ENCODE measurements at places on chromosomes 5 and 9. TPM values are rescaled to one million over a fixed set of nuclear protein-coding genes. Genes with fewer than 3 reads are reported as not detected.
A peak's percentile ranks its signal among the peaks of the same experiment; 100 is the strongest.

DNA sequence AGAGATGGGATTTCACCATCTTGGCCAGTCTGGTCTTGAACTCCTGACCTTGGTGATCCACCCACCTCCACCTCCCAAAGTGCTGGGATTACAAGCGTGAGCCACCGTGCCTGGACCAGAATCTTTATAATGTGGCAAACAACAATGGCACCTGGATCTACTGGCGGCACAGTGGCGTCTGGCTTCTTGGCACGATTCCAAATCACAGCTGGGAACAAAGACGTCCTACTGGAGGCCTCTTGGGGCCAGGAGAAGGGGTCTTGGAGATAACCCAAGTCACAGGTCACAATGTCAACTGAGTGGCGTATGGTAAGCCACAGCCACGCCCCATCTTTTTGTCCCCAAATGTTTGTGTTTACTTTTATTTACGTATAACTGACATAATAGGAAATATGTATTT, 77.8 kb upstream of the RAPGEF1 start:
- H3K4me3 ChIP-seq, result no peak overlapping the region
- no peak for DNase-seq
- H3K4me1 ChIP-seq, result no peaks in the 10 kb centered on the region
- no peaks in the 10 kb centered on the region for H3K36me3 ChIP-seq
- H3K27me3 ChIP-seq, result no peaks in the 10 kb centered on the region

DNA sequence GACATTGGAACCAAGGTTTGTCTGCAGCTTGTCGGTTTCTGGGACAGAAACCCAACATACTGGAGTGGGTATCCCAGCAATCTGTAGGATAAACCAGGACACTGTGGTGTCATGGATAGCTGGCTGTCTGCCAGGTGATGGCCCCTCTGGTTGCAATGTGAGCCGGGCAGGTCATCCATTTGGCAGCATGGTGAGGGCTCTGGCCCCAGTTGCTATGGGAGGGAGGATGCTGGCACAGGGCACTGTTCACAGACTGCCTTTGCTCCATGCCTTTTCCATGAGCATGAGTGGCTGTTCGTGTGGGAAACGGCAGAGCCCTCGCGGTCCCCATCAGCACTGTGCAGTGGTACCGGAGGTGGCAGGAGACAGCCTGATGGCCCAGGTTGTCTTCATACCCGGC, 6.4 kb downstream of the S1PR3 start:
- H3K4me3 ChIP-seq, result no peak overlapping the region
- no peak overlapping the region for H3K27ac ChIP-seq
- H3K36me3 ChIP-seq, result no peaks in the 10 kb centered on the region
- peaks cover 5% of the 10 kb centered on the region for H3K4me1 ChIP-seq
- DNase-seq, result no peak
- H3K27me3 ChIP-seq, result no peaks in the 10 kb centered on the region

- H3K27me3 ChIP-seq, result no peaks in the 10 kb centered on the region
- peaks cover 67% of the 10 kb centered on the region for H3K36me3 ChIP-seq
- no peaks in the 10 kb centered on the region for H3K4me1 ChIP-seq
- H3K4me3 ChIP-seq, result no peak overlapping the region
- peak overlapping the region; percentile 60 for H3K27ac ChIP-seq
- DNase-seq, result peak; percentile 95
Observed at GRCh38 chr5:157328277-157328912, 62.5 kb downstream of the CYFIP2 start.

GRCh38 chr9:31776471-31776870, 608.0 kb upstream of the ACO1 start:
- H3K27me3 ChIP-seq, result no peaks in the 10 kb centered on the region
- H3K27ac ChIP-seq, result no peak overlapping the region
- no peaks in the 10 kb centered on the region for H3K4me1 ChIP-seq
- DNase-seq, result no peak
- no peaks in the 10 kb centered on the region for H3K36me3 ChIP-seq

GRCh38 chr5:173056783-173057061, 570 bp downstream of the CREBRF start:
- no peaks in the 10 kb centered on the region for H3K36me3 ChIP-seq
- peak overlapping the region; percentile 99 for H3K27ac ChIP-seq
- peak overlapping the region; percentile 99 for H3K4me3 ChIP-seq
- DNase-seq, result no peak

DNA sequence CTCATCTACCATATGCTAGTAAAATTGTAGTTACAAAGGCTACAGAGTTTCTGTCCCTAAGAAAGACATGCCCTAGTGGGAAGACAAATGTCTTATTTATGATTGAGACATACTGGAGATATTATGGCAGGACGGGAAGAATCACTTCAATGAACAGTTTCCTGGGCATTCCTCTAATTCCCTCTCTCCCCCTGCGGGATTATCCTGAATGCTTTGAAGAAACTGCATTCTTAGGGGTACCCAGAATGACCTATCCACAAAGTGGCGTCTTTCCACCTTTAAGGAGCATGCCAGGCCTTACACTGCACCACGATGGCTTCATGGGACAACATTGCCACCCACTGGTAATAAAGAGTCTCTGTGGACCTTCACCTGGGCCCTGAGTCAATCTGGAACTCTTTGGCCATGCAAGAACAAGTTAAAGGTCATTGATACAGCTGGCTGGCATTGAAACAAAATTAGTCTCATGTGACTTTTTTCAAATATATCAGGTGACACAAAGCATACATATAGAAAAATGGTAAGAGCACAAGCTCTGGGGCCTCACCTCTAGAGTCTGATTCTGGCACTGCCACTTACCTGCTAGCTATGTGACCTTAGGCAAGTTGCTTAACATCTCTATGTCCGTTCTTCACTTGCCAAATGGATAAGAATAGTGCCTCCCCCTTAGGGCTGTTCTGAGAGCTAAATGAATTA, 32.0 kb downstream of the ANKRD55 start:
- H3K4me1 ChIP-seq, result no peaks in the 10 kb centered on the region
- no peak overlapping the region for H3K27ac ChIP-seq
- H3K36me3 ChIP-seq, result no peaks in the 10 kb centered on the region
- peak; percentile 91 for DNase-seq

DNA sequence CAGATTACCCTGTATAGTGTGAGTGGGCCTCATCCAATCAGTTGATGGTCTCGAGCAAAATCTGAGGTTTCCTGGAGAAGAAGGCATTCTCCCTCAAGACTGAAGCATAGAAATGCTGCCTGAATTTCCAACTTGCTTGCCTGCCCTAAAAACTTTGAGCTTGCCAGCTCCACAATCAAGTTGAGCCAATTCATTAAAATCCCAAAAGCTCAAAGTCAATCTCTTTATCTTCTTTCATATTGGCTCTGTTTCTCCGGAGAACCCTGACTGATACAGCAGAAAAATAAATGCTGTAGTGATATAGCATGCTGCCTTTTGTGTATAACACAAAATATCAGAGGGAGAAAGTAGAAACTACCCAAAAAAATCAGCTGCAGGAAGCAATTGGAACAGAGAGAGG, 72.5 kb upstream of the NMUR2 start:
- H3K27ac ChIP-seq, result no peak overlapping the region
- no peak for DNase-seq
- H3K27me3 ChIP-seq, result no peaks in the 10 kb centered on the region

DNA sequence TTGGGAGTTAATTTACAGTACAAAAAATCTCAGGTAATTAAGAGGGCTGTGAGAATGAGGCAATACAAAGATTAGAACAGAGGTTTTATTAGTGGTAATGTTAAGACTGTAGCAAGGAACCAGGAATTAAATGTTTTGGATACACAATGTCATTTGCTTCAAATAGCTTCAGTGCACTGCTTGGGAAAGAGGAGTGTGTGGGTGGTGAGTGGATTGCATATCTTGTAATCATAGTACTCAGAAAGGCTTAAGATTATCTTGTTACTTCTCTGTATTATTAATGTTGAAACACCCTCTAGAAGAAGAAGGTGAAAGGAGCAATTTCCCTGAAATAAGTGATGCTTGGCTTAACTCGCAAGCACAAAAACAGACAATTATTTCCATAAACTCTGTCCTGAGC, 21.0 kb upstream of the TBCA start:
- no peak overlapping the region for H3K4me3 ChIP-seq
- H3K27ac ChIP-seq, result no peak overlapping the region
- no peaks in the 10 kb centered on the region for H3K4me1 ChIP-seq

GRCh38 chr5:95130941-95131340, 154.0 kb downstream of the MCTP1 start:
- H3K27ac ChIP-seq, result no peak overlapping the region
- no peak for DNase-seq
- H3K27me3 ChIP-seq, result no peaks in the 10 kb centered on the region

DNA sequence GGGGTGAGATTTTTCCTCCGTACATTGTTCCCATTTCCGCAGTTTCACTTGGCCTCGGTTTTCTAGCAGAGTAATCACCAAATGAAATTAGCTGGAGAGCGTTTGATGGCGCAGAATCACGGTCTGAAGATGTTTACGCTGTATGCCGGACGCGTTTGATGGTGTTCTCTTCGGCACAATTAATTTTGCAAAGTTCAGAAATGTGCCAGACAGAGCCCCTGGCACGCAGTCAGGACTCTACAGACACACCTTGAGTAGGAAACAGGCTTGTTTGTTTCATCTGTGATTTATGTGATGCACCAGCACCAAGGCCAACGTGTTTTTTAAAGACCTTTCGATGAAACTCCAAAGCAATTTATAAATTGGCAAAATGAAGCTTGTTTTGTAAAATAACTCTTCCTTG, 863 bp upstream of the LIFR start:
- no peaks in the 10 kb centered on the region for H3K36me3 ChIP-seq
- peak overlapping the region; percentile 91 for H3K27ac ChIP-seq
- H3K4me1 ChIP-seq, result peaks cover 15% of the 10 kb centered on the region
- H3K27me3 ChIP-seq, result no peaks in the 10 kb centered on the region
- H3K4me3 ChIP-seq, result peak overlapping the region; percentile 87
- no peak for DNase-seq

- H3K4me1 ChIP-seq, result peaks cover 5% of the 10 kb centered on the region
- H3K27me3 ChIP-seq, result no peaks in the 10 kb centered on the region
- no peak for DNase-seq
Observed at GRCh38 chr5:142688281-142688989, 2.5 kb upstream of the FGF1 start.

DNA sequence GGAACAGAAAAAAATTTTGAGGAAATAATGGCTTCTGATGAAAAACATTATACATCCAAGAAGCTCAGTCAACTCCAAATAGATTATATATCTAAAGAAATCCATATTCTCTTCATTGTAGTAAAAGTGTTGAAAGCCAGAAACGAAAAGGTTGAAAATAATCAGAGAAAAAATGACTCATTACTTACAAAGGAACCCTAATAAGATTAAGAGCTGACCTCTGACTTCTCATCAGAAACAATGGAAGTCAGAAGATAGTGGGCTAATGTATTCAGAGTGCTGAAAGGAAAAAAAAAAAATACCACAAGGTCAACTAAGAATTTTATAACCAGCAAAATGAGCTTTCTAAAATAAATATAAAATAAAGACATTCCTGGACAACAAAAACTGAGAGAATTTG, 60.0 kb downstream of the HSD17B4 start:
- peaks cover 21% of the 10 kb centered on the region for H3K36me3 ChIP-seq
- no peak overlapping the region for H3K4me3 ChIP-seq
- no peaks in the 10 kb centered on the region for H3K27me3 ChIP-seq

DNA sequence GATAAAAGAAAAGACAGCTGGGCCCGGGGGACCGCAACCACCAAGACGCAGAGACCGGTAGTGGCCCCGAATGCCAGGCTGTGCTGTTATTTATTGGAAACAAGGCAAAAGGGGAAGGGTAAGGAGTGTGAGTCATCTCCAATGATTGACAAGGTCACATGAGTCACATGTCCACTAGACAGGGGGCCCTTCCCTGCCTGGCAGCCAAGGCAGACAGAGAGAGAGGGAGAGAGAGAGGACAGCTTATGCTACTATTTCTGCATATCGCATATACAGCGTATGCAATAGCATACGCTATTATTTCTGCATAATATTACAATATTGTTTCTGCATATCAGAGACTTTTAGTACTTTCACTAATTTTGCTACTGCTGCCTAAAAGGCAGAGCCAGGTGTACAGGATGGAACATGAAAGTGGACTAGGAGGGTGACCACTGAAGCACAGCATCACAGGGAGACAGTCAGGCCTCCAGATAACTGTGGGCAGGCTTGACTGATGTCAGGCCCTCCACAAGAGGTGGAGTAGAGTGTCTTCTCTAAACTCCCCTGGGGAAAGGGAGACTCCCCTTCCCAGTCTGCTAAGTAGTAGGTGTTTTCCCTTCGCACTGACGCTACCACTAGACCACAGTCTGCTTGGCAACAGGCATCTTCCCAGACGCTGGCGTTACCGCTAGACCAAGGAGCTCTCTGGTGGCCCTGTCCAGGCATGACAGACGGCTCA, 50.3 kb downstream of the RFX3 start:
- H3K4me1 ChIP-seq, result no peaks in the 10 kb centered on the region
- H3K36me3 ChIP-seq, result no peaks in the 10 kb centered on the region
- H3K4me3 ChIP-seq, result no peak overlapping the region
- no peak overlapping the region for H3K27ac ChIP-seq
- H3K27me3 ChIP-seq, result no peaks in the 10 kb centered on the region

DNA sequence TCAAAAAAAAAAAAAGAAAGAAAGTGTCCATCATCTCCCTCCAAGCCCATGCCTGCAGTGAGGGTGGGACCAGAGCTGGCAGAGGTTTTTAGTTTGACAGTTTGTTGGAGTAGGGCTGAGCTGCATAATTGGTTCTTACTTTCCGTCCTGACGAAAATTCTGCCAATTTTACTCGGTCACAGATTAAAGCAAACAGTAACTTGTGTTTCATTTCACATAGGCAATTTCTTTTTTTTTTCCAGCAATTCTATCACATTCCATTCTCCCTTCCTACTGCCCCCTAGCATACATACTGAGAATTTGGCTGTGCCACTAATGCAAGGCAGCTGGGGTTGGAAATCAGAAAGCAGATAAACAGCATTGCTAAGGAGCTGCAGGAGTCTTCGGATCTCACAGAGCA, 132.4 kb downstream of the FRMD3 start:
- no peaks in the 10 kb centered on the region for H3K27me3 ChIP-seq
- no peaks in the 10 kb centered on the region for H3K36me3 ChIP-seq
- H3K4me3 ChIP-seq, result no peak overlapping the region

GRCh38 chr5:141814064-141814964, 63.9 kb downstream of the PCDH1 start:
- no peaks in the 10 kb centered on the region for H3K36me3 ChIP-seq
- peaks cover 36% of the 10 kb centered on the region for H3K27me3 ChIP-seq
- H3K4me3 ChIP-seq, result no peak overlapping the region
- DNase-seq, result peak; percentile 70

DNA sequence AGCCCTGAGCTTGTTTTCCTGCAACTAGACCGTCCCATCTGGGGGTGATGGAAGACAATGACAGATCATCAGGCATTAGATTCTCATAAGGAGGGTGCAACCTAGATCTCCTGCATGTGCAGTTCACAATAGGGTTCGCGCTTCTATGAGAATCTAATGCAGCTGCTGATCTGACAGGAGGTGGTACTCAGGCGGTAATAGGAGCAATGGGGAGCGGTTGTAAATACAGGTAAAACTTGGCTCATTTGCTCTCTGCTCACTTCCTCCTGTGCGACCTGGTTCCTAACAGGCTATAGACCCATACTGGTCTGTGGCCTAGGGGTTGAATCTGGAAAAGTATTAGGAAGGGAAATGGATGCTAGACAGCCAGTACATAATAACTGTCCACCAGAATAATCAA, 39.7 kb downstream of the PTTG1 start:
- no peaks in the 10 kb centered on the region for H3K4me1 ChIP-seq
- DNase-seq, result no peak
- no peak overlapping the region for H3K4me3 ChIP-seq
- H3K27me3 ChIP-seq, result no peaks in the 10 kb centered on the region

SMIM33 gene
- not detected for total RNA-seq

SLC45A2 gene
- 0.85 TPM for total RNA-seq

VCAN gene
- 414 TPM for total RNA-seq

GGTA1 gene
- total RNA-seq, result not detected

MLANA gene
- total RNA-seq, result not detected

CRB2 gene
- total RNA-seq, result 91.7 TPM

DDX4 gene
- total RNA-seq, result not detected

NSD1 gene
- 29.7 TPM for total RNA-seq

C9 gene
- not detected for total RNA-seq

NDUFA8 gene
- total RNA-seq, result 86.9 TPM
